ENCODE measurements at places on chromosomes 5 and 9.
A peak's percentile ranks its signal among the peaks of the same experiment; 100 is the strongest.

GRCh38 chr5:2192496-2192895 lies 309.8 kb upstream of the IRX4 start:
- no peak for DNase-seq

DNA sequence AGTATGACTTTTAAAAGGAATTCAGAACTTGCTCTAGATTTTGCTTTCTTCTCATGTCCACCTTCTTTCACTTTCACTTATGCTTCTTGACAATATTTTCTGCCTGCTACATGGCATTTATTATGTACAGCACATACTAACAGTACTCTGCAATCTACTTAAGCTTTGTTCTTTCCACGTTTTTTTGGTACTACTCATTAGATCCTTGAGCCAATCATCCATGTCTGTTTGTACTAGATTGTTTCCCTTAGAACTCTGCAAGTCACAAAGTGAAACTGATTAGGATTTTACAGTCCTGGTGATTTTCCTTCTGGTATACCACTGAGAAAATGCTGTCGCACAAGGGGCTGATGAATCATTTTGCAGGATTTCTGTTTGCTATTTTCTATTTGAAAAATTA lies 78.3 kb downstream of the PARP8 start:
- no peak for DNase-seq

DNA sequence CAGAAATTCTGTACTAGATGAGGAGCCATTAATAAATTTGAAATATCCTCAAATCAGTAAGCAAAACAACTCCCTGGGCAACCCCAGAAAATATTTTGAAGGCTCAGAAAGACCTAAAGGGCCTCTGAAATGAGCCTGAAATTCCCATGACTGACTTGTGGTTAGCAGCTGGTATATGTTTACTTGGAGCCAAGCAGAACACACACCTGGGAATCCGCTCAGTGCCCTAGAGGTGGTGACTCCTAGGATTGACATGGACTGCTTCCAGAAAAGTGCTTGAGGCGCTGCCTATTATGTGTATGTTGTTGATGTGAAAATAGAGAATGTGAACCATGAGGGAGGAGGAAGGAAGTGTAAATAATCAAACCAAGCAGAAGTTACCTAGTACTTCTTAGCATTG lies 14.7 kb downstream of the RFK start:
- DNase-seq, result no peak

DNA sequence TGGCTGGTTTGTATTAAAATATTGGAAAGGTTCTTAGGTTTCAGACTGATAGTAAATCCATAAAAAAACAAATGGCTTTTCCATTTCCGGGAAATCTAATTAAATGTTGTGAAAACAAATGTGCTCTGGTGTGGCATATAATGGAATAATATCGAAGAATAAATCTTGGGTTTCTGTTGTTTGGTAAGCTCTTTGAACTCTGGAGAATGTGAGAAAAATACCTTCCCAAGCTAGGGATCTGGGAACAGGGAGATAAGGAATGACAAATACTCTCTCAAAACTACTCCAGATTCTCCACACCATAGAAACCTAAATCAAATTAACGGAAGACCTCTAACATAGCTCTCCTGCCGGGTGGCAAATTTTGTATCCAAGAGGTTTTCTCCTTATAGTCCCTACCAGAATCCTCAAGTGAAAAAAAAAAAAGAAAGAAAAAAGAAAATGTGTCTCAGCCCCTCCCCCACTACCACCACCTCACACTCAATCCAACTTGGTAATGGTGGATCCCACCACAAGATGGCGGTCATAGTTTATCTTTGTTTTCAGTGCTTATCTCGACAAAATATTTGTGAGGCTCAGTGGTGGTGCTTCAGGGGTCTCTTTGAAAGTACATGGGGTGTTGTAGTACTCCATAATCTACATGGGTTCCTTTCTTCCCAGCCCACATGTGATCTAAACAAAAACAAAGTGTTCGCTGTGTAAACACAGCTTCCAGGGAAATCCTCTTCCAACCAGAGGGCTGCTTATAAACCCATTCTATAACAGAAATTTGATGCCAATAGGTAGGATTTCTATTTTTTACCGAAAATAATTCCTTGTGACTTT lies 54.5 kb upstream of the FST start:
- DNase-seq, result no peak

GRCh38 chr5:127235136-127235535 lies 55.5 kb upstream of the MEGF10 start:
- DNase-seq, result no peak

DNA sequence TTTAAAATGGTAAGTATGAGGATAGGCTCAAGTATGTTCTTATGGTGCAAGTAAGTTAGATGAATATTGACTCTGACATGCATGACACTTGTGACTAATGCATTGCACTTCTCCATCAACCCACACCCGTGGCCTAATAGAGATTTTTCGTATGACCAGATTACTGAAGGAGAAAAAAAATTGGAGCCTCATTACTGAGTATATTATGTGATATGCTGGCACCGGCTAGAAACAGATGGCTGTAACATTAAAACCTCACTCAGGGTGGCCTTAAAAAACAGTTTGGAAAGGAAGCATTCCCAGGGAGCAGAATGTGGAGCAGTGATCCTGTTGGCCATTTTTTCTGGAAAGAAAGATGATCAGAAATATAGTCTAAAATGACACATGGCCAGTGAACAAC lies 766.4 kb downstream of the PRELID2 start:
- DNase-seq, result no peak

GRCh38 chr5:14779975-14780374 lies 91.6 kb downstream of the ANKH start:
- DNase-seq, result no peak

GRCh38 chr5:180142824-180143610 lies 66.0 kb downstream of the RASGEF1C start:
- peak; percentile 50 for DNase-seq

DNA sequence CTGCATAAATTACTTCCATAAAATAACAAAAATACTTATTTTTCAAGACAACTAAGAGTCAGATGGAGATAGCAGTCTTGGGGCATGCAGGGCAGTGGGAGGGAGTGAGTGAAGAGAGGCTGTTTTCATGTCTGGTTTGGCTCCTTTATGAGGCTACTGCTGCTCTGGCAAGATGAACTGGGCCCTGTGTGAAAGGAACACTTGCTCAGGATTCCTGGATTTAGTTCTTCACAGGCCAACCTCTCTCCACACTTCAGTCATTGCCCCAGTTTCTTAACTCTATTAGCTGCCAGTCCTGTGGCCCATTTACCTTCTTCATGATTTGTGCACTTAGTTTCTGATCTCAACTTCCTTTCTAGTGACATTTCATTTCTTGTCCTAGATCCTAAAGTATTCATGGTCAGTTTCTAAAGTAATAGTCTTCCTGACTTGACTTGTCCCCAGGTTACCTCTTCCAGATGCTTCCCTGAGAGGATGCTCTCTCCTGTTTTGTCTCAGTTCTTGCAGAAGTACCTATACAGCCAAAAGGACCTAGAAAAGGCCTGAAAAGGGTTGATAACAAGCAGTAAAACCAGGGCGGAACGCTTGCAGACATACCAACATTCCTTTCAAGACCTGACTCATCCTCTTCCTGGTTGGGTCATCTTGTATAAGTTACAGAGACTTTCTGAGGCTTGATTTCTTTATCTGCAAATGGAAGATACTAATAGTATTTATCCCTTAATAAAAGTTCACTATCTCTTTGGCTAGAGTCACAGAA lies 77.0 kb upstream of the ZFAND5 start:
- DNase-seq, result no peak

- no peak for DNase-seq
Observed at GRCh38 chr9:130254747-130255630, 10.6 kb upstream of the HMCN2 start.

DNA sequence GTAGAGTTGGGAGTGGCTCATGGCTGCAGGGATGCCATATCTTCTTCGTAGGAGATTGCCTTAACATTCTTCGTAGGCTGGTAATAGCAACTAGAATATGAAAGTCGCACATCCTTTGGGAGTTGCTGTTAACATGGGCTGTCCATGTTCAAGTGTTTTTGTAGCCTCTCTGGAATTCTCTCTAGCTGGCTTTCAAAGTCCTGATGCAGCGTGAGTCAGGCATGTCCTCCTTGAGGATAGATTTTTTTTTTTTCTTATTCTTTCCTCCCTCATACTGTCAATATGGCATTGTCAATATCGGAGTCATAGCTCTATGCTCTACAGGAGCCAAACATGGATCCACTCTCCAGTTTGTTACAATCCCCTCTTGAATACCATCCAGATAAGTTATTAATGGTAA lies 494.8 kb upstream of the WWC1 start:
- DNase-seq, result no peak

- DNase-seq, result no peak
Observed at GRCh38 chr5:65861830-65862241, 64.5 kb upstream of the ERBIN start.

DNA sequence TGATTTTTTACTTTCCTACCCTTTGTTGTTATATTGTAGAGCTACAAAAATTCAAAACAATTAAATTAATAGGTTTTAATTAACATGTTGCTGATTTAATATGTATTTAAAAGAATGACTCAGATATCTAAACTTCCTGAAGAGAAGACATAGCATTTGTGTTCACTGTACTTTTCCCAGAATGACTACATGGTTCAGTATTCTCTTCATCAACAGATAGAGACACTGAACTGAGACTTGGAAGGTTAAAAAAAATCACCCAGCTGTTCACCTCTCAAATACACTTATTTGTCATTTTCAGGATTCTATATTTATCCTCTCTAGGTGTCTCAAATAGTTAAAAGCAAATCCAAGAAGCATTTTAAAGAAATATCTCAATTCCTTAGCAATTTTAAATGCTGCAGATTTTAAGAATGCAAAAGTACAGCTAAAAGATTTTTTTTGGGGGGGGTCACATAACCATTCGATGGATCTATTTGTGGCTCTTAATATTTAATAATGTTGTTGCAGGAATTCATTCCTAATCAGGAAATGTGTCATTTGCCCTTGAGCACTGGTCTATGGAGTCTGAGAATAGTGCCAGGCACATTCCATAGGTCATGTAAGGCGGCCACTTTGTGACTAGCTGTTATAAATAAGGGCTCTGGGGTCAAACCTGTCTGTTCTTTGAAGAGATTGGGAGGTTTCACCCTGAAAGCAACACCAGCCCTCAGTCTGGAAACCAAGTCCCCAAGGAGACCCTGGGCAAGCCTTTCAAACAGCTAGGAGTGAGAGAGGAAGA lies 463.1 kb downstream of the NR2F1-AS1 start:
- no peak for DNase-seq

- no peak for DNase-seq
Observed at GRCh38 chr5:127671218-127671617, 22.3 kb downstream of the CTXN3 start.

GRCh38 chr9:98158071-98158831 lies 34.2 kb downstream of the CORO2A start:
- DNase-seq, result no peak

DNA sequence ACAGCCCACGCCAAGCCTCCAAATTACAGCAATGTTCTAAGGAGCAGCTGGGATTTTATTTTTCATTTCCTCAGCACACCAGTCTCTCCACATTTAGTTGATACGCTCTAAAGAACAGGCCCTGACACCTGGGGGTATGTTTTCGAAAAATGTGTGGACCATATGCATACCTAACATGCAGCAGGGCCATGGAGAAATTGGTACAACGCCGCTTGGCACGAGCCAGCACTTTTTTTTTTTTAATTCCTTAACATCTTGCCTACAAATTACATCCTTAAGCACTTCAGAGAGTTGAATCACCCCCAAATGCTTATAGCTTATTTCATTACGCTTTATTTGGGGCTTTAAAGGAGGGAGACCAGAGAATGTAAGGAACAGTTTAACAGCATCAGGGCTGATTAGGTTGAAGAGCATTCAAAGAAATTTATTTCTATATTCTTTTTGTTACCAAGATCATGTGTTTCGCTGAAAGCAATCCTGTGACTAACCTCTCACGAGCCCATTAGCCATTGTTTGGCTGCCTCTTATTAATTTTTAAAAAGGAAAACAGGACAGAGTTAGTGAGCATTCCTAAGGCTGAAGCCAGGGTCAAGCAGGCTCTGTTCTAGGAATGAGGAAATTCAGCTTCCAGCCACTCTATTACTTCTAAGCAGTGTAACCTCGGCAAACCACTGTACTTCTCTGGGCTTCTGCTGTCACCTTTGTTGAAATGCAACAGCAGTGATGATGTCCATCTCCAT lies 173.8 kb downstream of the ACTL7B start:
- no peak for DNase-seq

DNA sequence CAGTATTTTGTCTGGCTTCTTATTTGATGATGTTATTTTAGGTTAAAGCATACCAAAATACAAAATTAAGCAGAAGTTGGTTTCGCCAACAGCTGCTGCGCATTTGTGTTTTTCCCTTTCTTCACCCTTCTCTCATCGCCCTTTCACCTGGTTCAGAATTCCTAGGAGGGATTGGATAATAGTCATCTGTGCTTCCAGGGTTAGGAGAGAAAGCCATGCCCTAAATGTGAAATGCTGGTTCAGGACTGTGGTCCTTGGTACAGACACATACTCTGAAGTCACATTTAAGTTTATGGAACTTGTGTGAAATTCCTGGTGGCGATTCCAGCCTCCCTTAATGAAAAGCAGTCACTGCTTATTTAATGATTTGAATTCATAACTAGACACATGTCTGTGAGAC lies 7.7 kb downstream of the MAST4 start:
- no peak for DNase-seq

- no peak for DNase-seq
Observed at GRCh38 chr9:72554221-72554641, 32.8 kb downstream of the TMC1 start.

DNA sequence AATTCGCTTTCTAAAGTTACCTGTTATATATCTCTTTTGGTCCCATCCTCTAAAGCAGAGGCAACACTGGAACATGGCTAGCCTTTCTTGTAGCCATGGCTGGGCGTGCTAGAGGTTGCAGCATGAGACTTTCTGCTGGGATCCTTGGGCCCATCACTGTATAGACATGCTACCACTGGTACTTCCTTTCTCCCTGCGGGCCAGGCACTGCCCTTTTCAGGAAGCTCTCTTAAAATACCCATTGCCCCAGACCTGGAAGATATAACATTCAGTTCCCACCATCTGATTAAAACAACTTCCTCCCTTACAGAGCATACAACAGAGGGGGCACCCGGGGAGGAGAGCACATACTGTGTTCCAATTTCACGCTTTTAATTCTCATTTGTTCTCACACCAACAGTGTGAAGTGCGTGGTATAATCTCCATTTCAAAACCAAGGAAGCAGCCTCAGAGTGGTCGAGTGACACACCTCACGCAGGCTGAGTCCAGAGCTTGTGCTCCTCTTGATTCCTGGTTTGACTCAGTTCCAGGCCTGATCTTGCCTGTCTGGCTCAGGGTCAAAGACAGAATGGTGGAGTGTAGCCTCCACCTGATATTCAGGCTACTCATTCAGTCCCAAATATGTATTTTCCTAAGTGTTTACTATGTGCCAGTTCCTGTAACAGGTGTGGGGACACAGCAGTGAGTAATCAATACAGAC lies 22.6 kb downstream of the PTGS1 start:
- DNase-seq, result no peak

DNA sequence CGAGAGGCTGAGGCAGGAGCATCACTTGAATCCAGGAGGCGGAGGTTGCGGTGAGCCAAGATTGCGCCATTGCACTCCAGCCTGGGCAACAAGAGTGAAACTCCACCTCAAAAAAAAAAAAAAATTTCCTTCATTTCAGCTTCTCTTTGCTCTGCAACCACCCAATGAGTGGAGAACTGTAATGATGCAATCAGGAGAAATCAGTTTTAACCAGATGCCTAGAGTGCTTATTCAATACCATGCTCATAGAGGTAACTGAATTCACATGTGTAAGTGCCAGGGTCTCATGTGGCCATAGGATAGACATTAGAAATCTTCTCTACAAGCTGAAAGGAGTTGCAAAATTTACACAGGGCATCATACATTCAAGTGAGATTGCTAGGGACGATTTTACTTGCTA lies 70.6 kb downstream of the HMHB1 start:
- DNase-seq, result no peak

- no peak for DNase-seq
Observed at GRCh38 chr9:89309166-89309565, 1.8 kb upstream of the CKS2 start.
